ENCODE measurements at places on chromosomes 12 and 14. TPM values are rescaled to one million over a fixed set of nuclear protein-coding genes. Genes with fewer than 3 reads are reported as not detected.

PIANP gene
- polyA plus RNA-seq, result not detected

- H3K27ac ChIP-seq, result no peak overlapping the region
- no peak for DNase-seq
- H3K4me1 ChIP-seq, result no peaks in the 10 kb centered on the region
- no peaks in the 10 kb centered on the region for H3K36me3 ChIP-seq
Measured at GRCh38 chr14:78921856-78922255, 751.7 kb downstream of the NRXN3 start.

HSPB8 gene
- polyA plus RNA-seq, result not detected

DNA sequence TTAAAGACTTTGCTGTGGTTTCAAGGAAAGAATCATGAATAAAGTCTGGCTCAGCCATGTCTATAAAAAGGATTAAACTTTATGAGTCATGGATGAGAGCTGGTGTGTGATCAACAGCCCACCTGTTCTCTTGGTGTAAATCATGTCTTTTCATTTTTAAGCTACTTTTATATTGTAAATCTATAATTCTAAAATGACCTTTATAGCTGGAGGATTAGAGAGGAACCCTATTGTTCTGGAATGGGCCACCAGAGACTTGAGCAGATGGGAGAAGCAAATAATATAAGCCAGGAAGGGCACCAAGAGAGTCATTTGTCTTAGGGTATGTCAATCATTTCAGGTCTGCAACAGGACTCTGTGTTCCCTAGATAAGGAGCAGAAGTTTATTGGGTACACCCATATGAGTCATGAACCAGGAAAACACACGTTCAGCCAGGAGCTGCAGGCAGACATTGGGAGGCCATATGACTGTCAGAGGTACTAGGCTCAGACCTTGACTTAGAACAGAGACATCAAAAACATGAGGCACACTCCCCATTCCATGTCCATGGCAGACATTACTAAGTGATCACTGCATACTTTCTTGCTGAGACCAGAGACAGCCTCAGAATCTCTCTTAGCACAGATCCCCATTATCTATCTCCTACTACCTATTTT is 49.3 kb downstream of the NDUFA12 start:
- H3K27ac ChIP-seq, result no peak overlapping the region
- no peak overlapping the region for H3K4me3 ChIP-seq
- H3K36me3 ChIP-seq, result no peaks in the 10 kb centered on the region

- H3K27ac ChIP-seq, result no peak overlapping the region
- H3K4me1 ChIP-seq, result no peaks in the 10 kb centered on the region
- no peak for DNase-seq
- no peak overlapping the region for H3K4me3 ChIP-seq
- H3K36me3 ChIP-seq, result no peaks in the 10 kb centered on the region
Measured at GRCh38 chr12:7154042-7154441, 23.9 kb downstream of the CLSTN3 start.

DNA sequence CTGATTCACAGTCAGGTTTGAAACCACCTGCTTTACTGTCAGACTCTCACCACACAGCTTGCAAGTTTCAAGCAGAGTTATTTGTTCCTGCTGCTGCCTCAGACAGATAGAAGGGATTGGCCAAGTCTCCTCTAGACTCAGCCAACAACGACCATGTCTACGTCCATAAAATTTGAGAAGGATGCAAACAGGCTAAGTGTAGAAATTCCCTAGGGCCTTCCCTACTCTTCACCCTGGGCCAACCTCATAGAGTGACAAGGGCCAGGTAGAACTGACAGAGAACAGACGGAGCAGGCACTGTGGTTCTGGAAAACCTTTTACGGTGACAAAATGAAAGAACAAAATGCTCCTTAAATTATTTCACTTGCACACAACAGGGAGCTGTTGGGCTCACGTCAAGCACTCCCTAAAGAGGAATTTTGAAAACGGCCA is 39.5 kb downstream of the CLIP1 start:
- H3K27ac ChIP-seq, result no peak overlapping the region
- H3K27me3 ChIP-seq, result no peaks in the 10 kb centered on the region
- no peak overlapping the region for H3K4me3 ChIP-seq
- peaks cover 22% of the 10 kb centered on the region for H3K36me3 ChIP-seq
- H3K4me1 ChIP-seq, result peaks cover 17% of the 10 kb centered on the region

DNA sequence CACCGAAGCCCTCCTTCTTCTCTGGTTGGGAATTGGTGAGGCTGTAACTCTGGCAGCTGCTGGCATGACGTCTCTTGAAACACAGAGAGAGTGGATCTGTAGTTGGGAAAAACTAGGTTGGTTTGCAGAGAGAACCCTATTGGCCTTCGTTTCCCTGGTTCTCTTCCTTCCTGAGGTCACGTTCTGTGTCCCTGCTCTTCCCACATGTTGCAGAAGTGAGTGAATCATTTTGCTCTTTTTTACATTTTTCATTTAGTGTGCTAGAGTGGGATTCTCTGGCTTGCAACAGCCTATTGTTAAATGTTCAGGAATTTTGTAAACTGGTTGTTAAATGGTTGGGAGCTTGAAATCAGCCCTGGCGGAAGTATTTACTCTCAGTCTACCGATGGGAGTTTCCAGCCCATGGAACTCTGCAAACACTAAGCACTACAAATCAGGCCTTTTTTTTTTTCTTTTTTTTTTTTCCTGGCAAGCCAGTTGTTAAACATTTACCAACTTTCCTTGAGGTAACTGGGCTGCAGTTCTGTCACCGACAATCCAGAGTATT is 26.8 kb upstream of the CKAP4 start:
- no peaks in the 10 kb centered on the region for H3K36me3 ChIP-seq
- peaks cover 33% of the 10 kb centered on the region for H3K4me1 ChIP-seq
- H3K4me3 ChIP-seq, result no peak overlapping the region

ALG10B gene
- 2.2 TPM for polyA plus RNA-seq

- no peak overlapping the region for H3K4me3 ChIP-seq
- DNase-seq, result no peak
- H3K27ac ChIP-seq, result no peak overlapping the region
- no peaks in the 10 kb centered on the region for H3K36me3 ChIP-seq
- H3K27me3 ChIP-seq, result no peaks in the 10 kb centered on the region
Measured at GRCh38 chr14:74080820-74081460, 3.3 kb downstream of the ALDH6A1 start.

MYH6 gene
- polyA plus RNA-seq, result not detected

GRCh38 chr14:101965181-101965544 is 790 bp downstream of the DYNC1H1 start:
- peak overlapping the region; percentile 95 for H3K4me3 ChIP-seq
- DNase-seq, result peak; percentile 69
- peaks cover 17% of the 10 kb centered on the region for H3K4me1 ChIP-seq
- peaks cover 22% of the 10 kb centered on the region for H3K36me3 ChIP-seq
- H3K27me3 ChIP-seq, result no peaks in the 10 kb centered on the region
- H3K27ac ChIP-seq, result peak overlapping the region; percentile 85

- H3K4me1 ChIP-seq, result no peaks in the 10 kb centered on the region
- DNase-seq, result no peak
- H3K27ac ChIP-seq, result no peak overlapping the region
- no peak overlapping the region for H3K4me3 ChIP-seq
- H3K36me3 ChIP-seq, result no peaks in the 10 kb centered on the region
Measured at GRCh38 chr12:18935371-18935965, 194.1 kb upstream of the PLEKHA5 start.

GRCh38 chr12:97493731-97494130 is 31.1 kb downstream of the RMST start:
- H3K27me3 ChIP-seq, result no peaks in the 10 kb centered on the region
- no peak overlapping the region for H3K27ac ChIP-seq
- H3K4me3 ChIP-seq, result no peak overlapping the region
- H3K4me1 ChIP-seq, result no peaks in the 10 kb centered on the region
- no peaks in the 10 kb centered on the region for H3K36me3 ChIP-seq

DNA sequence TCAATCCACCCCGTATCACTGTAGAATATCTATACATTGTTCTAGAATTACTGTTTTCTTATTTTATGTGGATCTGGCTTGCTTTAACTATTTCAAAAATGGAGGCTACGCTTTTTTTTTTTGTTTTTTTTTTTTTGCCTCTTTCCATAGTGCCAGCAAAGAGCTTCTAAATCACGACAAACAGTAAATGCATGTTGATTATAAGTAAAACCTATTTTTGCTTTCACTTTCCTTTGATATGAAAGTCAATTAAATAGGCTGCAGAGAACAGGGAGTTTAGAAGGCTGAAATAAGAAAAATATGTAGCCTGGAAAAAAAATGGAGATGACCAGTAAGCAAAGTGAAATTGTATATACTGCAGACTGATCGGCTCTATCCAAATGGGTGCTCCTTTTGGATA is 112.3 kb upstream of the AMIGO2 start:
- H3K4me1 ChIP-seq, result peaks cover 45% of the 10 kb centered on the region
- H3K27me3 ChIP-seq, result no peaks in the 10 kb centered on the region
- no peak overlapping the region for H3K27ac ChIP-seq

GRCh38 chr12:64332296-64332695 is 58.3 kb downstream of the C12orf56 start:
- no peaks in the 10 kb centered on the region for H3K36me3 ChIP-seq
- H3K27me3 ChIP-seq, result no peaks in the 10 kb centered on the region
- H3K4me1 ChIP-seq, result no peaks in the 10 kb centered on the region
- no peak for DNase-seq
- no peak overlapping the region for H3K27ac ChIP-seq

MUCL1 gene
- polyA plus RNA-seq, result not detected

Measured in CD14-positive monocyte (primary cell).